Cortex of kidney (tissue), 1 donor: ENCODE measurements at places on chromosomes 7 and 10.

DNA sequence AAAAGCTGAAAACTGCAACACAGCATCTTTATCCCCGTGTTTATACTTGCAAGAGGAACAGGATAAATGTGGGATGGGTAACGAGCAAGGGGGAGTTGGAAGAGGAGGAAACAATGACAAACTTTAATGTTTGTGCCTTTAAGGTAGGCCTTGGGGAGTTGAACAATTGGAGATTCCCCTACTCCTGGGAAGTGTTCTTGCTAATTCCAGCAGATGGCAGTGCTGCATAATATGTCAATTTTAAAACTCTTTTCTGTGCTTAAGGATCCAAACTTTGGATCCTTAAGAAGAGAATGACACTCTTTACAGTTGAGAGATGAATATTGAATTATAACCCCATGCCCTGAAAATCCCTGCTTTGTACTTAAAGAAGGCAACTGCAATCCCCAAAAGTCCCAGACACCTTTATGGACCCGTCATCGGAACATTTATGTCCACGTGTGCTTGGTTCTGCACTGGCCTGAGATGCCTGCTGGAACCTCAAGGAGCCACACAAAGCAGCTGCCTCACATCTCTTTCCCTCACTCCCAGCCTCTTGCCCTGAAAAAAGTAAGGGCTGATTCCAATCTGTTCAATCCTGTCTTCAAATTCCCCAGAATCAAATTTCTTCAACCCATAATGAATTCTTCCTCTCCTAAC, 12.0 kb downstream of the IFIT5 start:
- no peak for DNase-seq

GRCh38 chr10:67666416-67667034, 29.5 kb downstream of the CTNNA3 start:
- DNase-seq: no peak

GRCh38 chr10:125584954-125585353, 98.0 kb downstream of the TEX36 start:
- DNase-seq: no peak

GRCh38 chr7:73844131-73844547, 1.8 kb upstream of the METTL27 start:
- no peak for DNase-seq

DNA sequence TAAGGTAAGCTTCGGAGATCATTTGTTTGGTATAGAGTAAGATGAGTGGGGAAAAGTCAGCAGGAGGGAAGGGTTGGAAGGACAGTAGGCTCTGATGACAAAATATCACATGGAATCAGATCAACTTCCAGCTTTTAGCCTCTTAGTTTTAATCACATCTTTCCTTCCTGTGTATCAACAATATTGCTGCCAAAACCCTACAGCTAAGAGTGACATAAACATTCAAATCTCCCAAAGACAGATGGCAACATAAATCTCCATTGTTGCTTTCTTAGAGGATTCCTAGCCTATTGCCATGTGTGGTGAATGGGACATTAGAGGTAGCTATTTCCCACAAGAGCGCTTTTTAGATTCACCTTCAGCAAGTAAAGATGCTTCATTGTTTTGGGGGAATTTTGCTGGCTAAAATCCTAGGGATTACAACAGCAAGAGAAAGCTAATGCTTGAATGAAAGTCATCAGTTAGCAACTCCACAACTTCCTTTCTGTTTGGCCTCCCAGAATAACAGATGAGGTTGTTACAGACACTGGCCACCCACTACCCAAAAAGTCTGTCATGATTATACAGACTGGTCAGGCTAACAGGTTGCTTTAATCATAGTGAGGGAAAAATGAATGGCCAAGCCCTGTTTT, 35.2 kb upstream of the FZD1 start:
- no peak for DNase-seq

DNA sequence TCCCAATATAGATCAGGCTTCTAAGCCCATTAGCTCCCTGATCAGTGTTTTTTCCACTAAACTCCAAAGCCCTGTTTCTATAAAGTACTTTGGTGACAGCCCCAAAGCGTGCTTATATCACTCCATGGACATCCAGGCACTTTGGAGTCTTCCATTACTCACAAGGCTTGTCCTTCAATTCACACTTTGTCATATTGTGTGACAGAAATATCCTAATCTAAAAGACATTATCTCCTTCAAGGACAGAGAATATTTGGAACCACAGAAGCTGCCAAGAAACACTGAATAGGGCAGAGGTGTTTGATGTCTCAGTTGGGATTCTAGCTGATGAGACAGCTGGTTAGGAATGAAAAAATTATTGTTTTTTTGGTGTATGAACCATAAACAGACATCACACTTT, 18.4 kb downstream of the CYP2C19 start:
- DNase-seq: no peak

- no peak for DNase-seq
Observed at GRCh38 chr7:87202208-87202607, 17.3 kb downstream of the TMEM243 start.

DNA sequence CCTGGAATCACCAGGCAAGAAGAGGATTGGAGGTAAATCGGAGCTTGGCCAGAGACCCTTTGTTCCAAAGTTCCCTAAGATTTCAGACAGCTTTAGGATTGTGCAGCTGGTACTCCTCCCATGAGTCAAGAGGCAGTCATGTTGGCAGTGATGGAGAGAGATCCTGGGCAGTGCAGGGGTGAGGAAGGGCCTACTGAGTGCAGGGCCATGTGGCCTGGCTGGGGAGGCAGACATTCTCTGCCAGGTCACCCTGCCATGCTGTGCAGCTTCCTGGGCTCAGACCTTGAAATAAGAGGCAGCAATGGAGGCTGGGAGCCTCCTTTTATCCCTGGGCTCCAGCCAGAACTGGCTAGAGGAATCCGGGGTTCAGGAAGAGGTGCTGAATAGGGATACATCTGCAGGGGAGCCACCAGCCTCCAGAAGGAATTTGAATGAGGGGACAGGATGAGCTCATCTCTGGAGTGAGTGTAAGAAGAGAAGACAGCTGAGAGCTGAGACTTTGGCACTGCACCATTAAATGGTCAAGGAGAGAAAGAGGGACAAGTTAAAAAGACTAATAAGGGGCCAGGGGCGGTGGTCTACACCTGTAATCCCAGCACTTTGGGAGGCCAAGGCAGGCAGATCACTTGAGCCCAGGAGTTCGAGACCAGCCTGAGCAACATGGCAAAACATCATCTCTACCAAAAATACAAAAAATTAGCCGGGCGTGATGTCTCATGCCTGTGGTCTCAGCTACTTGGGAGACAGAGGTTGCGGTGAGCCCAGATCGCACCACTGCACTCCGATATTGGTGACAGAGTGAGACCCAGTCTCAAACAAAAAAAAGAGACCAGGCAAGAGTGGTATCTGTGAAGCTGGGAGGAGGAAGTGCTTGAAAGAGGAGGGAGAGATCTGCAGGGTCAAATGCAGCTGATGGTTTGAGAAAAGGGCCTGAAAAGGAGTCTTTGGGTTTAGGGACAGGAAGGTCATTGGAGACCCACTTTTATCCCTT, 12.0 kb downstream of the SFTPD start:
- no peak for DNase-seq

DNA sequence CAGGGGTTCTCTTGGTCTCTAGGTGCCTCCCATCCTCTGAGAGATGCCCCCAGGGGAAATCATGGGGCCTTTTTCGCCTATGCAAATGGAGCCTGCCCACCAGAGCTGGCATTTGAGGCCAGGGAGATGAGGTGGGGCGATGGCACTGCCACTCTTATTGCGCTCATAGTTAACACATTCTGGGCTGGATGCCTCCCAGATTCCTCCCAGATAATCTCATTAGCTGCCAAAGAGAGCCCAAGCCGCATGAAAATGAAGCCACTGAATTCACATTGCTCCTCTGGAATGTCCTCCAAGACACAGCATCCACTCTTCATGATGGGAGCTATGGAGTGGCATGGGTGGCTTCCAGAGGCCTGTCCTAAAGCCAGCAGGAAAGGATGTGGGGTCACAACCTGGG, 61.0 kb downstream of the GOLGA7B start:
- no peak for DNase-seq

- no peak for DNase-seq
Observed at GRCh38 chr7:22358820-22359697, 2.1 kb upstream of the RAPGEF5 start.

- no peak for DNase-seq
Observed at GRCh38 chr7:142503036-142503435, 245.2 kb upstream of the PRSS58 start.

DNA sequence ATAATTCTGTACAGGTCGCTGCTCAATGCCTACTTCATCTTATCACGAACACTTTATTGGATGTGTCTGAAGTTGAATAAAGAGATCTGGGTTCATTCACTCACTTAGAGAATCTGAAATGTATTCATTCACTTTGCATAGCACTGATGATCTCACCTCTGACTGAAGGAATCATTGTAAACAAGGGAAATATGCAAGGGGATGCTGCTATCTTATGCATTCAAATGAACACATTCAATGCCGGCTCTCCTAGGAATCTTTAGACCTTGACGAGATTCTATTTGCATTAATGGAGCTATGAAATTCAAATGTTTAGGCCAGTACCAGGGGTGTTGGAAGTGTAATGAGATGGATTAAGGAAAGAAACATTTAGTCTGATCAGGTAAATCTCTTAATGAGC, 200.6 kb upstream of the COBL start:
- DNase-seq: no peak

DNA sequence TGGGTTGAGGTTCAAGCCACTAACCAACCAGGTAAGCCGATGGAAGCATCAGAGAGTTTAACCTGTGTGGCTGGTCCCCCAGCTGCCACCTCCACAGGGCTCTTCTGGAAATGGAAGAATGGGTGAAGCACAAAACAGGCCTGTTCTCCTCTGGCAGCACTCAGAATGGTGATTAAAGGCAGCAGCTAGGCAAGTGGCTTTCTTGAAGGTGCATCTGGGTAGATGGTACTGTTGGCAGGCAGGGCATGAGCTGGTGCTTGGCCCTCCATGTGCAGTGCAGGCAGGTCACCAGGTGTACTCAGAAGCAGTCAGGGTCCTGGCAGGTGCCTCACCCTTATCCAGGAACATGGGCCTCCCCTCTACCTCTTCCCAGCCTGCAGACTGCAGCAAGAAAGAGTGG, 11.5 kb downstream of the AKR1E2 start:
- no peak for DNase-seq

DNA sequence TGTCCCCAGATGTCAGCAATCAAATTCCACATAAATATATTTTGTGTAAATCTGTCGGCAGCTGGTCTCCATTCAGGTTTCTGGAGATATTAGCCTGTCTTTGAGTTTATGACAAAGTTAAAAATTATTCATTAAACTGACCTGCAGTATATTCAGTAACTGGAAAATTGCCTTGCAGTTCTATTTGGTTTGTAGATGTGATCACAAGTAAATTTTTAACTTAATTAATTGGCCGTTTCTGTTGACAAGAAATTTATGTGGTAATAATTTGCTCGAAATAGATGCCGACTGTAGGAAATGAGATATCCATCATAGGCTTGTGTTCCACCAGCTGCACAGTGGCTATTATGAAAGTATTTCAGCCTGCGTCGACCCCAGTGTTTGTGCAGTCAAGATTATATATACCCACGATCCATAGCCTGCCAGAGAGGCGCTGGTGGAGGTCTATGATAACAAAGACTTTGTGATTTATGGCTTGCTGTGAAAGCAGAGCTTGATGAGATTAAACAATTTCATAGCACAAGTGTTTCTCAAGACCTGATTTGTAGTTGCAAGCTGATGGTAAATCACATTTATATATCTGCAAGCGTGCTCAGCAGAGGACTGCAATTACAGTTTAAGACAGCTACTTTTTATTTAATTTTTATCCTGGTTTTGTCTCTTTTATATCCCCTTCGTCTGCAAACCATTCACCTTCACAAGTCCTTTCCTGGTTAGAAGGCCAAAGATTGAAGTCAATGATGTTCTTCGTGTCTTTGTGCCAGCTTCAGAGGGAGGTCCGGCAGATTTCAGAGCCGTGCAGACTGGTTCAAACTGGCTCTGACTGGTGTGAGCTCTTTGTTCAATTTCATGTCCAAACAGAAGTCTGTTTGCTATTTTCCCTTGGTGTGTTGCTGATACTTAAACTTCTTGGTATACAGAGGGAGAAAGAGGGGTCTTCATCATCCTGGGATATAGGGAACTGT, 850.9 kb downstream of the LRMDA start:
- no peak for DNase-seq

- no peak for DNase-seq
Observed at GRCh38 chr7:102122026-102122425, 164.6 kb upstream of the SH2B2 start.

DNA sequence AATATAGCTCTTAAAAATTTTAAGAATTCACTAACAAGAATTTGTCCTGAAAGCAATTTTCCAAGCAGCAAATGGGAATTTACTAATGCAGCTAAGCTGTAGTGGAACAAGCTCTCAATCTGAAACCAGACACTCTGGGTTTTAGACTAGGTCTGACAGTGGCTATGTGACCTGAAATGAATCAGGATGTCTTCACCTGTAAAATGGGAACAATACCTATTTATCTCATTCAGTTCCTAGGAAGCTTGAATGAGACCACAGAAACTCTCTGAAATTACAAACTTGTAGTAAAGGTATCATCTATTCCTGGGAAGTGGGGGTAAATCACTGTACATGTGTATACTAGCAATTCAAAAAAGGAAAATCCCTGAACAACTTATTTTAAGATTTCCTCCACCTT, 1.2 kb downstream of the DNAJC2 start:
- no peak for DNase-seq

- DNase-seq: no peak
Observed at GRCh38 chr10:46536171-46536570, 20.3 kb downstream of the GPRIN2 start.

GRCh38 chr10:75358835-75359421, 42.6 kb downstream of the ZNF503 start:
- no peak for DNase-seq

- DNase-seq: no peak
Observed at GRCh38 chr7:46484906-46485305, 563.8 kb upstream of the IGFBP3 start.

- no peak for DNase-seq
Observed at GRCh38 chr10:24616536-24616935, 107.2 kb downstream of the ARHGAP21 start.

GRCh38 chr7:15625466-15625865, 61.0 kb downstream of the MEOX2 start:
- DNase-seq: no peak

GRCh38 chr7:120272261-120272660, 714 bp upstream of the KCND2 start:
- no peak for DNase-seq

GRCh38 chr7:39526666-39527065, 39.5 kb upstream of the YAE1 start:
- DNase-seq: no peak

DNA sequence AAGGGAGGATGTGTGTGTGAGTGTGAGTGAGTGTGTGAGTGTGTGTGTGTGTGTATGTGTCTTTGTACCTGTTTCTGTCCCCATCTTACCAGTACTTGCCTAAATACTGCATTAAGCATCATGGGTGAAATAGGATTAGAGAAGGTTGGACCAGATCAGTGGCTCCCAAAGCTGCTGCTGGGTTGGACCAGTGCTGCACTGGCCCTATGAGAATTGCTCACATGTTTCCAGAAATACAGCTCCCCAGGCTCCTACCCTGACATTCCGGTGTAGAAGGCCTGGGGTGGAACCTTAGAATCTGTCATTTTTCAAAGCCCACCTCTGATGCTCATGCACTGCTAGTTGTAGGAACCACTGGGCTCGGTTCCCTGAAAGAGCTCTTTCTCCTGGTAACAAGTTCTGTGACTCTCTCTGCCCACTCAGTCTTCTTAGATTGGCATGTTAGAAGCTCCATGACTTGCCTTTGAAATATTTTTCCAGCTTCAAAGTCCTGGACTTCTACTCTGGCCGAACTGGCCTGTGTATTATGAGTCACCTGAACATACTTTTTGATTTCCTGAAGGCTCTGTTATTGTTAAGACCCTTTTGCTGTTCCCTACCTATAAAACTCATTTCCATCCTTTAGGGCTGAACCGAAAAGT, 224.7 kb downstream of the CUX1 start:
- no peak for DNase-seq
